ENCODE measurements at places on chromosomes 2 and 18.

GRCh38 chr2:194661431-194661830 lies 995.6 kb upstream of the SLC39A10 start:
- DNase-seq = no peak

DNA sequence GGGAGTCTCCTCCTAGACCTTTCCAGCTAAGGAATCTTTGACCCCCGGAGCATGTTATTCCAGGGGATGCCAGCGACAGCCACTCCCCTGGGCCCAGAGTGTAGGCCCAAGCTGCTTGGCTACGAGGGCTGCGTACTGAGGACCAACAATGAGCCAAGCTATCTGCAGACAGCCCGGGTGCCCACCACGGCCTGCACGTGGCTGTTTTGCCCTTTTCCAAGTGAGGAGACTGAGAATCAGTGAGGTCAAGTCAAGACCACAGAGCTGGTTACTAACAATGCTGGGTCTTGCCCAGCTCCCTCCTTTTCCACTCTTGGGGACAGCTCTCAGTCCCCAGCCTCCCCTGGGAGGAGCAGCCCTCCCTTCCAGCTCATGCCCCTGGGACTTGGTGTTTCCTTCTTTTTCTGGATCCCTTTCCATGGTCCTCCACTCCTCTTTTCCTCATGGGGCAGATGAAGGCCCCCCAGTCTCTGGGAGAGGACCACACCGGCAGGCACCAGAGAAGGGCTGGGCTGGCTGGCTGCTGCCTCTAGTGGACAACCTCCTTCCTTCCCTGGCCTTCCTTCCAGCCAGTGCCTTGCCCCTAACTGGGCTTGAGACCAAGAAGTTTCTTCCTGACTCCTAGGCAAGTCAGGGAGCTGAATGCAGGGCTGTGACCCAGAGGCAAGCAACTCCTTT lies 550 bp upstream of the MALL start:
- DNase-seq = no peak

DNA sequence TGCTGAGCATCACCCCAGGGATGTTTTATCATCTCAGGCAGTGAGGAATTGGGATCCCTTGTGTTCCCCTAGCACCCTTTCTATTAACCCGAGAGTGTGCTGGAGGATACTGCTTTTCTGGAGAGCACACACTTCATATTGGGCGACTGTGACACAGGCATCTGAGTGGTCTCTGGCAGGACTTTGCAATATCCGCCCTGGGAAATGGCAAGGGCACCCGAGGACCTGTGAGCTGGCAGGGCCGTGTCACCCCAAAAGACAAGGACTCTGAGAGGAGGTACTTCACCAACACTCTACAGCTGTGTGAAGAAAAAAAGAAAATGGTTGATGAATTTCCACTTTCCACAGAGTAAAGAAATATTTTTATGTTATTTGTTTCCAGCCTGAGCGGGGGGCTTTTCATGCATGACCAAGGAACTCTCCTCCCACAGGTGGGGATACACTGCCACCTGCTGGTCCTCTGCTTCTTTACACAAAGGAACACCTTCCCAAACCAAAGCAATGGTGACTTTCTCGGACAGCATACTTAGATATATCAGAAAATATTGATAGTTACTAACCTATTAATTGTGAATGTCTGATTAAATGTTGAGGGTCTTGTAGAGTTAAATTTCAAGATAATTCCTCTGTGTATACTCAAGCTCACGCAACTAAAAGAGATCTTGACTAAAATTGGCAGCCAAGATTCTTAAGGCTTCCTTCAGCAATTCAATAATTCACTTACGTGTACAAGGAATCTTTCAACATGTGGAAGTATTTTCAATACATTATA lies 45.9 kb upstream of the REG3G start:
- DNase-seq = no peak

GRCh38 chr2:241724259-241724974 lies 10.0 kb upstream of the D2HGDH start:
- peak; percentile 44 for DNase-seq

- DNase-seq = no peak
Observed at GRCh38 chr2:171244466-171244969, 83.8 kb upstream of the TLK1 start.

DNA sequence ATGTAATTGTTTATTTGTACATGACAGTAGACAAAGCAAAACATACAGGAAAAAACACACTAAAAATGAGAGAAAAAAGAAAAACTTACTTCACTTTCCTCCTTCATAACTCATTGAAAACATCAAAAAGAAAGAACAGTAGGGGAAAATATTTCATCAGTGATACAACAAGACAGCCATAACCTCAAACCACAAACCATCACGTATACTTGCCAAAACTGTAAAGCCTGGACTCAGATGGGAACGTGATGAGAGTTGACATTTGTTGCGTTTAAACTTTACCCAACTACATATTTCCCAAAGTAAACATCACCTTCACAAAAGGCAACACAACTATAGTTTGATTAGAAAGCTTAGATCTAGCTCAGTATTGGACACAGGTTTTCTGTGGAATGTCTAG lies 278.2 kb upstream of the COL3A1 start:
- DNase-seq = no peak

DNA sequence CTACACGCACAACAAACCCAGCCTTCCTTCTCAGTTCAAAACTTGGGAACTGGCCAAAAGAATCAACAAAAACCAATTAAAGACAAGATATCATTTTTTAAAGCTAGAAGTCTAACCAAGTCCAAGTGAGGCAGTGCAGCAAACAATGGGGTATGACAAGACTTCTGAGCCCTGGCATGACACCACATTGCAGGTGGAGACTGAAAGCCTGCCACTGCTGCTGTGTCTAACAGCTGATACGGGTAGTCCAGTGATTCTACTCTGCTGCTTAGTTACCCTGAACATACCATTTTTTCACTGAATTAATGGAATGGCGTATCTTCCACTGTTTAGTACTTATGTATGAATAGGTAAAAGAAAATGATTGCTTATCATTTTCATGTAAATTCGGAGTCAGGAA lies 47.4 kb upstream of the KIDINS220 start:
- DNase-seq = no peak

DNA sequence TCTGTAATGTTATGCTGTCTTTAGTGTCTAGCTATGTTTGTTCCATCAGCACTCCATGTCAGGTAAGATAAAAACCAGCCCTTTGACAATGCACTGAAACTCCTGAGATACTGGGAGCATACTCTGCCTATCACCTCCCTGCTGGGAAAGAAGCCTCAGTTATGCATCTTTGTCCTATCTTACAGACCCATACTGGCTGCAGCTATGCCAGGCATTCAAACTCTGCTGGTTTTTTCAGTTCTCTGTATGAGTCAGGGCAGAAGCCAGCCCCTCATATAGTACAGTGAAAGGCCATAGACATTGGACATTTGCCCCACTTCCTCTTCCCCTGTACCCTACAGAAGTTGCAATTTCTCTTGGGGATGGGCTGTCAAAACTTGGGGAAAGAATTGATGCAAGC lies 181.1 kb upstream of the RGPD4 start:
- DNase-seq = no peak

- DNase-seq = no peak
Observed at GRCh38 chr2:64104933-64105332, 39.3 kb downstream of the PELI1 start.

GRCh38 chr18:30684825-30685481 lies 357.6 kb downstream of the DSC3 start:
- DNase-seq = no peak

DNA sequence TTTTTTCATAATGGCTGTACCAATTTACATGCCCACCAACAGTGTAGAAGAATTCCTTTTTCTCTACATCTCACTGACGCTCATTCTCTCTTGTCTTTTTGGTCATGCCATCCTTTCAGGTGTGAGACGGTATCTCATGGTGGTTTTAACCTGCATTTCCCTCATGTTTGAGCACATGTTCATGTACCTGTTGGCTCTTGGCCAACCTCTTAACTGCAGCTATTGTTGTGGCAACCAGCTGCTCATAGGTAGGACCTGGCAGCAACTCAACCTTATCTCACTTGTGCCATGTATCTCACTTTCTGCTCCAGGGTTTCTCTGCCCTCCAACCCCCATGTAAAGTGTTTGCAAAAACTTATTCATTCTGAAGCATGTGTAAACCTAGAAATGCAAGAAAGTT lies 167.5 kb downstream of the UPP2 start:
- no peak for DNase-seq

DNA sequence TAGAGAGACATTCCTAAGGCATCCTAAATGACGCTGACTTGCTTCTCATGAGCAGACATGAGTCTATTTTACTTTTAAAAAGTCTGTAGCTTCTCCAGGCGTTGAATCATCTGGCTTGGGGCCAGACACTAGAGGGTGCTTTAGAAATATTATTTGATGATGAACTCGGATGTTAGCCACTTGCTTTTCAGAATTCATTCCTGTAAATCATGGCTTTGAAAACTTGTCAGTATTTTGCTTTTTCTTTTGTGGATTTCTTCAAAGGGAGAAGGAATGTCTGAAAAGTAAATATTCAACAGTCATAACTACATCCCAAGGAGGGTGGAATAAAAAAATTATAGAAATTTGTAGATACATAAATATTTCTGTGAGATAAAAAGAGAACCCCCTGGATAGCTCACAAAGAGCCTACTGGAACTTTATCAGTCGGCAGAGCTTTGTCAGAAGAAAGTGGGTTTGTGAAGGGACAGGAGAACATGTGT lies 370.8 kb downstream of the OSR1 start:
- no peak for DNase-seq

DNA sequence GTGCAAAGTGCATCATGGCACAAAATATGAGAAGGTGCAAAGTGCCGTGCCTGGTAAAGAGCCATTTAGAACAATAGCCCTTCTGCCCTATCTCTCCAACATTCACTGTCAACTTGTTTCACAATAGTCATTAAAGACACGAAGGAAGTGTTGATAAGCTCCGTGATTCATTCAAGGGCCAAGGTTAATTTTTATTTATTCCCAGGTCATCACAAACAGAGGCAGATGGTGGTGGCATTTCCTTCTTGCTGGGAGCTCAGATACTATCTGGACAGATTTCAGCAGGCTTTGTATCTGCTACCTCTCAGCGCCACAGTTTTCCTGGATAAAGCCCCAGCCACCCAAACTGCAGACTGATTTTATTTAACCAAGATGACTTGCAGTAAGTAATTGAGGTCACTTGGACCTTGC lies 309.3 kb downstream of the ZNF521 start:
- DNase-seq = no peak

DNA sequence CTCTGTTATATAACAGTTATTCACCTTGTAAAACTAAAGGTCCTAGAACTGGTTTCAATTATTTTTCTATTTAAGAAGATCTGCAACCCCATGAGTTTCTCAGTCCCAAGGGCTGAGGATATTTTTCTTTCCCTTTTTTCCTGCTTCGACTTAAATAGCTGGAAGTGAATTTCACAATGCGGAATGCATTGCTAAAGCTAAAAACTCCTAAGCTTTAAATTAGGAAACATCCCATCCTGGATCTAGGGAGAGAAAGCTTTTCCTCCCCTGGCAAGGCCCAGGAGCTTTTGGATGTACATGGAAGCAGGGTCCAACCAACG lies 1.4 kb downstream of the RFX8 start:
- DNase-seq = no peak

- peak; percentile 7 for DNase-seq
Observed at GRCh38 chr2:170843656-170844055, 27.0 kb downstream of the GAD1 start.

GRCh38 chr2:110832740-110833139 lies 100.4 kb downstream of the ACOXL start:
- DNase-seq = no peak

DNA sequence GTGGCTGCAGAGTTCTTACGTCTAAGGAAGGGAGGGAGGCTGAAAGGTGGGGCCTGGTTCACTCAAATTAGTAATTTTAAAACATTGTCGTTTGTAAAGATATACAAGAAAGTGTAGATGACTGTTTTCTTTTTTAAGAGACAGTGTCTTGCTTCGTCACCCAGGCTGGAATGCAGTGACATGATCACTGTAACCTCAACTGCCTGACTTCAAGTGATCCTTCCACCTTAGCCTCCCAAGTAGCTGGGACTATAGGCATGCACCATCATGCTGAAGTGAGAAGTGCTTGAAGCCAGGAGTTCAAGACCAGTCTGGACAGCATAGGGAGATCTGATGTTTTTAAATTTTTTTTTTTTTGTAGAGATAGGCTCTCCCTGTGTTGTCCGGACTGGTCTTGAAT lies 52.9 kb downstream of the HNRNPLL start:
- no peak for DNase-seq

- DNase-seq = no peak
Observed at GRCh38 chr18:46502444-46502843, 154.6 kb downstream of the LOXHD1 start.

DNA sequence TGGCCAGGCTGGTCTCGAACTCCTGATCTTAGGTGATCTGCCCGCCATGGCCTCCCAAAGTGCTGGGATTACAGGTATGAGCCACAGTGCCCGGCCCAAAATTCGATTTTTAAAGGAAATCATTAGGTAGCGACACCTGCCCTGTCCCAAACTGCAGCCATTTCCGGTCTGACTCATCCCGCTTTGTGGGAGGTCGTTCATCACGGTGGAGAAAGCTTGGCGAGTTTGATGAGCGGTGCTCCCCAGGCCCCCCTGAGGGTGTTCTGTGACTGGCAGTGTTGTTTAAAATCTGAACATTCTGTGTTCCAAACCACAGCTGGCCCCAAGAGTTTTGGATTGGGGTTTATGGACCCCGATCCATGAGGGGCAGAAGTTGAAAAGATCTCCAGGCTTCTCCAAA lies 53.0 kb upstream of the GLI2 start:
- DNase-seq = no peak

GRCh38 chr2:237639052-237639835 lies 11.9 kb downstream of the LRRFIP1 start:
- DNase-seq = no peak

DNA sequence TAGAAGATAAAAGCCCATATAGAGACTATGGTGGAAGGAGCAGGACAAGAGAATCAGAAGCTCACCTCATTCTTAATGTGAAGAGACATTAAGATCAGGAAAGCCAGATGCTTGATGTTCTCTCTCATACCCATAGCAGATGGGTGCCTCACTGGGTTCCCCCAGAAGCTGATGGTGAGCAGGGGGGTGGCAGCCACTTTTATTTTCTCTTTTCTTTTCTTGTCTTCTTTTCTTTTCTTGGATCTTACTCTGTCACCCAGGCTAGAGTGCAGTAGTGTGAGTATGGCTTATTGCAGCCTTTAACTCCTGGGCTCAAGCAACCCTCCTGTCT lies 14.8 kb upstream of the CXCR4 start:
- peak; percentile 19 for DNase-seq

DNA sequence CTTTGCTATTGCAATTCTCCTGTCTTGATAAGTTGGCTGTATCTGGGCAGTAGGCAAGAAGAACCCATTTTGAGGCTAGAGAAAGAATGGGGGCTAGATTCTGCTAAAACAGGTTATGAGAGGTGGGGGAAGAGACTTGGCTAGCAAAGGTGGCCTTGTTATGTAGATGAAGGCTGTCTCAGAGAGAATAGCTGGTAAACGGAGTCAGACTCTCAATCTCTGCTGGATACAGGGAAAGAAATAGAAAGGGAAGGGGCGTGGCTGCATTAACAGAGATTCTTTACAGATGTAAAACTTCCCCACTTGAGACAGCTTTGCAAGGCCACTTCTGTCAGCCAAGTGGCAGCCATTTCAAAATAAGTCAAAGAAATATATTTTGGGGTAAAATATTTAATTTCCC lies 38.1 kb upstream of the ARHGAP25 start:
- DNase-seq = no peak

GRCh38 chr2:42353792-42354429 lies 7.1 kb downstream of the COX7A2L start:
- DNase-seq = no peak
